Activated T-cell treated with anti-CD3 and anti-CD28 coated beads, Interleukin-2, amount 50 U/mL, for 4 hours (primary cell): ENCODE measurements at places on chromosomes 12 and 14.

- DNase-seq = no peak
These were observed 88.9 kb downstream of the PTGER2 start for GRCh38 chr14:52402812-52403526.

DNA sequence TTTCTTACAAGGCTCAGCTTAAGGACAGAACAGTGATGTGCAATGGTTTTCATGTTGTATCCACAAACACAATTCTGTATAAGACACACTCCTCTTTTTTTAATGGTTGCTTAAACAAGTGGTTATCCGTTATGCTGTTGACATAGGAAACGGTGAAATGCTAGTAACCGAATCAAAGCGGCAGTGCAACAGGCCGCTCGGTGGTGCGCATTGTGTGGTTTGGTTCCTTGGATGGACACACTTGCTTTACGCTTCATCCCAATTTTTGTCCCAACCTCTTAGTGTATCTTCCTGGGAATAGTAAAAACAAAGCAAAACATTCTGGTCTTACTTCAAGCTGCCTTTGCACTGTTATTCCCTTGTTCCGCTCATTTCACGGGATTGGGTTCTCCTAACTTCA is 650 bp upstream of the PTGER2 start:
- DNase-seq = no peak

DNA sequence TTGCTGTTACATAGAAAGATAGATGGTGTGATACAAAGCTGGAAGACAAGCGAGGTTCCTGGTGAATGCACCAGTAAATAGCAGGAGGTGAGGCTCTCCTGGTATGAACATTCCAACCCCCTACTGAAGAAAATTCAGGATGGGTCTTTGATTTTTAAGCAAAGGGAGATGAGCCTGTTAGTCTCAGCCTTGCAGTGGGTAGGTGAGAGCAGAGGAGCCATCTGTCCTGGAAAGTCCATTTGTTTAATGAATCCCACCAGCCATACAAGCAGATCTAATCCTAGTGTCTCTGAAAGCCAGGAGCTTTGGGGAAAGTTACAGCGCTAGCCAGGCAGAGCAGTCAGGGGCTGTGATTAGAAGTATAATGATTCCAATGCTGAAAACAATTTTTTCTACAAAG is 234.8 kb upstream of the FOXN3 start:
- DNase-seq = no peak

DNA sequence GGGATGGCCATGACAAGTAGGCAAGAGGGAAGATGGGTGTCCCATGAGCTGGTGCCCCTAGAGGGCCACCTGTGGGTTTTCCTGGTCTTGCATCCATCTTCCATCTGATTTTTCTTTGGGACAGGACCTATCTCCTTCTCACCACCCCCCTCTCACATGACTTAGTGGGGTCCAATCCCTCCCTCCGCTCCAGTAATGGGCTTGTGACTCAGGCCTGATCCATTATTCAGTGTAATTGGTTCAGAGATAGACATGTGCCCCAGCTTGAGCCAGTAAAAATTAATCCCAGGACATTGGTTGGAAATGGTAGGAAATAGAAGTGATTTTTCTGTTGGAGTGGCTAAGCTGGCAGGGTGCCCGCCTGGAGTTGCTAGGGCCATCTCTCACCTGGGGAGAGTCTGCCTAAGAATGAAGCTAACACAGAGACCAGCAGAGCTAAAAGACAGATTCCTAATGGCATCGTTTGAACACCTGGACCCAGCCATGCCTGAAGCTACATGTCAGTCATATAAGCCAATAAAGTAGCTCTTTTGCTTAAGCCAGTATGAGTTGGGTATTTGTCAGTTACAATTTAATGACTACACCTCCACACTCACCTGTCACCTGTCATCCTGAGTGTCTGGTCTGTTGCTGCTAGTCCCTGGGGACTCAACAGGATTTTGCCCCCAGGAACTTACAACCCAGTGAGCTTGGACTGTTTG is 14.7 kb downstream of the RASAL1 start:
- DNase-seq = no peak

DNA sequence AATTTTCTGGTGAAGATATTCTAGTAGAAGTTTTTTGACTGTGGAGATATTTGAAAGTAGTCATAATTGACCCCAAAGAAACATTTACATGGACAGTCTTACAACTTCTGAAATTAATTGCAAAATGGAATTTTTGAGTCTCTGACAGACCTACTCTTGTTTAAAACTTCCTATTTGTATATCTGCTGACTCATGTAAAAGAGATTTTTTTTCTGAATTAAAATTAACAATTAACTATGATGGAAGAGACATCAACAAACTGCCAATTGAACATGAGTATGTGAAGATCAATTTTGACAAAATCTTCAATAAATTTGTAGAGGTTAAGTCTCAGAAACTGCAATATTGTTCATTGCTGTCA is 108.5 kb upstream of the MAX start:
- no peak for DNase-seq

- peak; percentile 25 for DNase-seq
These were observed 8.3 kb downstream of the PROX2 start for GRCh38 chr14:74867673-74868072.

- no peak for DNase-seq
These were observed 94.5 kb downstream of the CALM1 start for GRCh38 chr14:90491221-90491885.
